ENCODE measurements at places on chromosomes 12 and 14. TPM values are rescaled to one million over a fixed set of nuclear protein-coding genes. Genes with fewer than 3 reads are reported as not detected.
A peak's percentile ranks its signal among the peaks of the same experiment; 100 is the strongest.

The TMTC1 gene
- 20.6 TPM for total RNA-seq

The A2M gene
- total RNA-seq: 550 TPM

DNA sequence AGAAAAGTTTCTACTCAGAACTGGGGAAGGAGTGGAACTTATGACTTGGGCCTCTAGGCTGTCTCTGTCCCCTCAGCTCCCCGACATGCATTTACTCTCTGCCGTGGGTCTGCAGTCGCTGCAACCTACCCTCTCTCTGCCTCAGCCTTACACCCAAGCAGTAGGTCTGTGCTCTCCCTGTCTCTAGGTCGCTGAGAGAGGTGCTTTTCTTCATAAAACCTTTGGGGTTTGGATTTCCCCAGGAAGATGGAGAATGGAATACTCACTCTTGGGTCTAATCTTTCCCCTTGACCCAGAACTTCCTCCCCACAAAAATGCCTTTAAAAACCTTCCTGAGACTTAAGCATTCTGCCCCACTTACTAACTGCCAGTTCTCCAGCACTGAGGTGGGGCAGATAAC lies 12.9 kb downstream of the GPR84 start:
- no peak for DNase-seq

DNA sequence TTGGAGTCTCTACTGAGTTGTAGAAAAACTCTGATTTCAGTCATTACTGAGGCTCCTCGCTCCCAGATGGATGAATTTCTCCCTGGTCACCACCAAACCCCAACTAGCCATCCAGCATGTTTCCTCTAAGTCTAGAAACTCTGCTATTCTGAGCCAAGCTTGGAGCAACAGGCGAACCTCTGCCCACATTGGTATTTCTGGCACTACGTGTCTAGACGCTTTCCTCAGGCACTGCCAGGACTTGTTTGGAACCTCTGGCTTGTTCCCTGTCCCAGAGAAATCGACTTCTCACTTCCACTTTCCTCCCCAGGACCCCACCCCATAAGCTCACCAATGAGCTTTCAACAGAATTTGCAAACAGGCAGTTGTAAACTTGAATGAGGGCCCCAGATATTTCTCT lies 27.6 kb downstream of the WSCD2 start:
- no peak for DNase-seq

DNA sequence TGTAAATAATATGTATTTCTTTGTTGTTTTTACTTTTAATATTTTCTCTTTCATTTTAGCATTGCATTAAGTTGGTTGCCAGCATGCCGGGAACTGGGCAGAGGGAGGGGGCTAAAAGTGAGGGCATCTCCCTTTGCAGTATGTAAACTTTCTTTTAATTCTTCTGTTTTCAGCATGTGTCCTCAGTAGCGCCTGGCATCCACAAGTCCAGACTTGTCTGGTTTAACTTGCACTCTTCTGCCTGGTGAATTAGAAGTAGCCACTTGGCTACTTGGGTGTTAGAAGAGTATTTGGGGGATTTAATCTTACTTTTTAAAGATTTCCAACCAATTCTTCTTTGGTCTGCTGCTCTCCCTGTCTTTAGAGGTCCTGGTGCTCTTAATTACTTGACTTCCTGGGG lies 117.2 kb upstream of the SCAF11 start:
- no peak for DNase-seq

DNA sequence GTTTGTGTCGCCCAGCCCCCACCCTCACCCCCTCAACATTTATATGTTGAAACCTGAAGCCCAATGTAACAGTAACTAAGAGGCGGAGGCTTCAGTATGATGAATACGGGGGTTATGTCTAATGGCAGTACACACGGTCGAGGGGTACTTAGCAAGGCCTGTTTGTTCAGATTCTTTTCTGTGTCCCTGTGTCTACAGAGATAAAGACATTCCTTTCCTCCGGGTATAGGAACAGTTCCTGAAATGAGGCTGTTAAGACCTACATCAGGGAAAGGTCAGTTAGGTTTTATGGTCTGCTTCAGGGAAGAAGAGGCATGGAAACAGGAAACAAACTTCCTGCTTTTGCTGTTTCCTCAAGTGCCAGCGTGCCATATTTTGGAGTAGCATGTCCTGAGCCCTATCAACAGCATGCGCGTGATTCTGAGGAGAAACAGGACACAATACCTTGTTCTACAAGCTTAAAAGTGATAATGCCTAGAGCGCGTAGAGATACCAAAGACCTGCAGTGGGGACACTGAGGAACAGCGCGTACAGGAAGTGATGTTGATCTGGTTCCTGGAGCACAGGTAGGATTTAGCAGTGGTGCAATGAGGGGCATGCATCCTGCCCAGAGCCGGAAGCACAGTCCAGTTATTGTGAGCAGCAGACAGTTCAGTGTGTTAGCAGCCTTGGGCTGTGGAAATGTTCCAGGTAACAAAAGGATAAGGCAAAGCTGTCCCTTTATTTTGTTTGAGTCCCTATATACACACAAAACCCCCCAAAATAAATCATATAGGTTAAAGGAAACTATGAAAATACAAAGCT lies 47.2 kb downstream of the FGD4 start:
- no peak for DNase-seq

DNA sequence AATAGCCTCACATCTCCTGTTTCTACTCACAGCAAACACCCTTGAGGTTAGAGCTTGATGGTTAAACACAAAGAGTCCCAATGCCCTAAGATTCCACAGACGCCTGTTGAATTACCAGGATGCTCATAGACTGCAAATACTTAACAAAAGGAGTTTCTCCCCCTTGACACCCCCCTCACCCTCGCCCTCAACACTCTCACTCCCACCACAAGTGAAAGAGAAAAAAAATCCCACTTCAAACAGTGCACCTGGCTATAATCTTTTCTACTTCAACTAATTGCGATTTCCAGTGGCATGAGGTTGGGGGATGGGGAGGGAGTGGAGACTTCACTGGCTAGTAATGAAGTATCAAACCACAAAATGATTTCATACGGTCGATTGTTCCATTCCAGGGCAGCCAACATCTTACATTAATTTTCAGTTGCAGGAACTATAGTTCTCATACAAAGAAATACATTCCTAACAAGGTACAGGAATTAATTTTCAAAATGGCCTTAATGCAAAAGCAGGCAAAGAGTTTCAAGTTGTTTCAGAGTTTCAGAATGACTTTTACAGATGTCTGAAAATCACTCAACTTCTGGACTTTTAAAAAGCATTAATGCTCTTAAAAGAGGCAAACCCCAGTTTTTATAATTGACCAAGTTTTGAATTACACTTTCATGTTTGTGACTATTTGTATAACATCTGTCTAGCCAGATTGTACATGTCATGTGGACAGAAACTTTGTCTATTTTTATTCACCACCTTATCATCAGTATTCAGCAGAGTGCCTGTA lies 390.7 kb downstream of the C12orf75 start:
- no peak for DNase-seq

DNA sequence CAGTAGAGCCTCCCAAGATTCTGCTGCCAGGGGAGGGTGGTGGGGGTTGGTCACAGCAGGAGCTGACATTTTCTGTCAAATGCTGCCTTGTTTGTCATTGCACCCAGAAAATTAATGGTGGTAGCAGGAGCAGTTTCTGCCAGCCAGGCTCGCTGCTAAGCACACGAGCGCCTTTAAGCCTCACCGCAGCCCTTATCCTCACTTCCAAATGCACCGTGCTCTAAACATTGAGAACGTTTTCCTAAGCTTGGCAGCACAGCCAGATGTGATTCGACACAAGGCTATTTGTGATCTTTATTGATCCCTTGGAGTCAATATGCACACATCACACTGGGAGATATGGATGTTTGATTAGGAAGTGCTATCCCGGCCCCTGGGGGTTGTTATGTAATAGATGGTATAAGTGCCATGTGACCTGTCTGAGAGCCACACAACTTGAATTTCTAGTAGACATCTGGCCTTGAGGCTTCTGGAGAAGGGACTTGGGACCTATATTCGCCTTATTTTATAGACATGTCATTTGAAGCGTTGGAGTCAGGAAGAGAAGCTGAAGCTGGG lies 31.6 kb upstream of the BEGAIN start:
- DNase-seq: peak; percentile 71

DNA sequence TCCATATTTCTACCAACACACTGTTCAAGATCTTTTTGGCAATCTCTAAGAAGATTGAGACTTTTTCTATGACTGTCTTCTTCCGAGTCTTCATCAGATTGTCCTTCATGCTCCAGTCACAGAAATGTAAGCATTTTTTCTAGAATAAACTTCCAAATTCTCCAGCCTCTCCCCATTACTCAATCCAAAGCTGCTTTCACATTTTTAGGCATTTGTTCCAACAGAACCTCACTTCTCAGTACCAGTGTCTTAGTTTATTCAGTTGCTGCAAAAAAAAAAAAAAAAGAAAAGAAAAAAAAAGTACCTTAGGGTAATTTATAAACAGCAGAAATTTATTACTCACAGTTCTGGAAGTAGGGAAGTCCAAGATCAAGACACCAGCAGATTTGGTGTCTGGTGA lies 290.8 kb upstream of the NOVA1 start:
- no peak for DNase-seq

Data from mucosa of gallbladder (tissue), 1 donor.